Activated CD4-positive, CD25-positive, alpha-beta regulatory T cell treated with anti-CD3 and anti-CD28 coated beads, Interleukin-2, amount 50 U/mL, for 72 hours (primary cell): ENCODE measurements at places on chromosomes 5 and 9.

- no peak for DNase-seq
These were observed 399.3 kb upstream of the CDH9 start for GRCh38 chr5:27437594-27438200.

DNA sequence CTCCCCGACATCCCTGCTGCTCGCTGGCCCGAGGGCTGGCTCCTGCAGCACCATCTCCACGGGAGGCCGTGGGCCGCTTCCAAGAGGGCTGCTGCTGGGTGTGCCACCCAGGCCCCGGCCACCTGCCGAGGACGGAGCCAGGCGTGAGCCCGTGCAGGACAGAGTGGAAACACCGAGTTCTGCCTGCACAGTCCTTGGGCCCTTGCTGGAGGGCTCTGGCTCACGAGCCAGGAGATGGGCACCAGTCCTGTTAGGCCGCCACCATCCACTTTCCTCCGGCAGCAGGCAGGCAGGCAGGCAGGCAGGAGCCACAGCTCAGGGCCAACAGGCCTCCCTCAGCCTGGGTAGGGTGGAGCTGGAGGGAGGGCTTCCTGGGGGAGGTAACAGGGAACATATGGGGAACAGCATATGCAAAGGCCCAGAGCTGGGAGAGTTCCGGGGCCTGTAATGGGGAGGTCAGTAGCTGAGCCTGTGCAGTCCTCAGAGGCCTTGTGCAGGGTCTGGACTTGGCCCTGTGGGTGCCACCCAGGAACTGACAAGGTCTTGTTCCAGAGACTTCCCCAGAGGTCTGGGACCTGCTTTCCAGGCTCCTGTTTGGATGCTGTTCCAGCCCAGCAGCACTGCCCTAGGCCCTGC lies 31.9 kb downstream of the RXRA start:
- no peak for DNase-seq

- no peak for DNase-seq
These were observed 329.6 kb downstream of the ADAMTS6 start for GRCh38 chr5:65152131-65152530.

DNA sequence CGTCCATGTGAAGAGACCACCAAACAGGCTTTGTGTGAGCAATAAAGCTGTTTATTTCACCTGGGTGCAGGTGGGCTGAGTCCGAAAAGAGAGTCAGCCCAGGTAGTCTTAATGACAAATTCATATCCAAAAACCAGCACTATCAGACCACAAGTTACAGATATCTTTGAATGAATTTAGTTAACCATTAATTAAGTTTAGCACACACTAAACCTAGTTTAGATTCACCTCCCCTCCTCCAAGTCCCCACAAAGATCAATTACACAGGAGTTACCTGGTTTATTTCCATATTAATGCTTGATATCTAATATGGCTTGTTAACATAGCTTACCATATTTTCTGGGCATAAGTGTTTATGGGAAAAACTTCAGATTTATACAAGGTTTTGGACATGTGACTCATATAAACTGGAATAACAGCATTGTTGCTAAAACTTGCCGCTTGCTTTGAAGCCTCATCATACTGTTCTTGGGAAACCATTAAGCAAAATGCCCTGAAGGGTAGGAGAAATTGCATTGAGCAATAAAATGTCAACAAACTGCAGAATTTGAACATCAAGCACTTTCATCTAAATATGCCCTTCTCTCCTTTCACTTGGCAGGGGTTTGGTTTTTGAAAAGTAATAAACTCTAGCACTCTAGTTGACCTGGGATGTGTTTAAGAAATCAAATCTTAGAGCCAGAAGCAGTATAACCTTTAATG lies 166.9 kb downstream of the SNCAIP start:
- no peak for DNase-seq

DNA sequence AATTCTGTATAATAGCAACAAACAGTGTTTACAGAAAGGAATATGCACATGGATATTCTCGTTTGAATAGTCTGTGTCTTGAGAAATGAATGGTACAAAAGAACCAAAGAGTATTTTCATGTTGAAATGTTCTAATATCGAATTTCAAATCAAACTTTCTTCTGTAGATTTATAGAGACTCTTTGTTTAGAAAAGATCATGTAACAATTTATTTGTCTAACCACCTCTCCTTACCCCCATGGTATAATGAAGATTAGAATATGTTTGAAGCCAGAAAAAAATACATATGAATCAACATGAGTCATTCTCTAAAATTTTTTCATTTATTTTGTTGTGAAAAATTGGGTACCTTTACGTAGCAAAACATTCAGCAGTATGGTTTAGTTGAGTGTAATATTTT lies 285.6 kb downstream of the PRR16 start:
- no peak for DNase-seq

DNA sequence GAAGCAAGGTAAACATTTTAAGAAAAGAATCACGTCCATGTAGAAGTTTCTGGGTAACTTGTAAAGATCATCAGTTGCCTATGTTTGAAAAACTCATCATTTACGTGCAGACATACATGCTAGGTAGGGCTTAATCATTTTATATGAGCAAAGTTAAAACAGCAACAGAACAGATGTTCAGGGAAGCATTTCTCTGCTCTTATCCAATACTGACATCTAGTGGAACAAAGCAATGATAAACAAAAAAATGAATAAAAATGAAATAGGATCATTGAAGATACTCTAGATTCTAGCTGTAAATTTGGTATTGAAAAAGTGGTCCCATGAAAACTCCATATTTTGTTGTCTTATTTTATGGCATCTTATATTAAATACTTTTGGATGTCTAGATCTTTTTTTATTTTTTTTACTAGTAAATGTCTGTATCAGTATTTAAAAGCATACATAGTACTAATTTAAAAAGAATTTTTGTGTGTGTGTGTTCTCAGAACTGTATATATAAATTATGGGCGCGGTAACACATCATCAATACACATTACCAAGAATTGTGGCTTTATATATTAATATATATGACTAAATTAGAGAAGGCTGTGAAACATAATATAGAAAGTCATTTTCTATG lies 1050.2 kb downstream of the CDH12 start:
- no peak for DNase-seq

- DNase-seq: no peak
These were observed 180.4 kb upstream of the PPP1R26 start for GRCh38 chr9:135299239-135299590.

DNA sequence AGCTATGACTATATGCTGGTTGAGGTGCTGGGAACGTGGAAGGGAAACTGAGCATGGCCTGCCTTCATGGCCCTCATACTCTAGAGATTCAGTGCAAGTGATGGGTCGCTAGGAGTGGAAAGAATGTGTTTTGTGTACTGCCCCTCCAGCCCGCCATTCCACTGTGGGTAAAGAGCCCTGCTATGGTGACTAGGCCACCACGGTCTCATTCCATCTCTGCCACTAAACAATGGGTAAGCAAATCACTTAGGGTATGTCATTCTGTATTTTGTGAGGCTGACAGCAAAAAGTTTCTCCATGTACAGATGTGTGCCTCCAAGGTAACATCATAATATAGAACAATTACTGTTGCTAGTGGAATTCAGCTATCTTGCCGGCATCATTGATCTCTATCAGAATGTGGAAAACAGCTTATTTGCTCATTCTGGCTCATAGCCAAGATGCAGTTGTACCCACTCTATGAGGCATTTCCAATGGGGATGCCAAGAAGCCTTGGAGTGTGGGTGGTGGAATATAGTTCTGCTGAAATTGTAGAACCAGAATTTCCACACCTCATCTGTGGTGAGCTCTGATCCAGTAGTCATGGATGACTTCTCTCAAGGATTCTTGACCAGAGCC lies 12.5 kb downstream of the SMARCA2 start:
- no peak for DNase-seq

- no peak for DNase-seq
These were observed 21.5 kb downstream of the TMC1 start for GRCh38 chr9:72542917-72543316.

DNA sequence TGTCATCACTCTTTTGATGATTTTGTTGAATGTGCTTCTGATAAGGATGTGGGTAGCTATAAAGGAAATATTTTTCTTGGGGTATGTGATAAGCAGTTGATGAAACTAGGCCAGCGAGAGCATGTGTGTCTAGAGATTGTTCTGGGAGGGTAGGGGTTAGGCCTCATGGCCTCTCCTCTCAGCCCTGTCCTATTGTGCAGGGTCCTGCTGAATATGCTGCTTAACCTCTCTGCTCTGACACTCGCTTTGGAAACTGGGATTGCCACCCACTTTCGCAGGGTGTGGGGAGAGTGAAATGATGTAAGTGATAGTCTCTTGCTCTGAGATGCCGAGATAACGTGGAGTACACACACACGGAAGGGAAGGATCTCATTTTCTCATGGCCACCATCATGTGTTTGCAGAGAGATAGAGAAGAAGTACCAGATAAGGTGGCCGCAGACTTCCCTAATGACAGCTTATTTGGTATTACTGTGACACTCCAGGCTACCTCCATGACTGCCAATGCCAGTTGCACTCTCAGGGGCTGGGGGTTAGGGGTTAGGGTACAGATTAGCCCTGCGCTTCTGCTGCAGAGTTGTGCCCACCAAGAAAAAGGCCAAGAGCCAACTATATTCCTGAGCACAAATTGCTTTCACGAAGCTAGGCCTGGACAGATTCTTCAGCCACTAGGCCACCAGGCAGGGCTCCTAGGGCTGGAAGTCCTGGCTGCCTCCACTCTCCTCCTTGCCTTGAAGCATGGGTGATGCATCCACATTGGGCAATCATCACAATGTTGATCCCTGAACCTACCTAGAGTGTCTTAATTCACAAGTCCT lies 25.2 kb upstream of the TNFAIP8 start:
- DNase-seq: no peak

GRCh38 chr9:98881836-98882568 lies 61.7 kb upstream of the COL15A1 start:
- DNase-seq: no peak

GRCh38 chr9:96868709-96869108 lies 14.4 kb upstream of the ZNF782 start:
- no peak for DNase-seq

GRCh38 chr9:4618700-4619099 lies 43.4 kb upstream of the PLPP6 start:
- DNase-seq: no peak

- DNase-seq: no peak
These were observed 257.8 kb upstream of the TUSC1 start for GRCh38 chr9:25936031-25936430.

DNA sequence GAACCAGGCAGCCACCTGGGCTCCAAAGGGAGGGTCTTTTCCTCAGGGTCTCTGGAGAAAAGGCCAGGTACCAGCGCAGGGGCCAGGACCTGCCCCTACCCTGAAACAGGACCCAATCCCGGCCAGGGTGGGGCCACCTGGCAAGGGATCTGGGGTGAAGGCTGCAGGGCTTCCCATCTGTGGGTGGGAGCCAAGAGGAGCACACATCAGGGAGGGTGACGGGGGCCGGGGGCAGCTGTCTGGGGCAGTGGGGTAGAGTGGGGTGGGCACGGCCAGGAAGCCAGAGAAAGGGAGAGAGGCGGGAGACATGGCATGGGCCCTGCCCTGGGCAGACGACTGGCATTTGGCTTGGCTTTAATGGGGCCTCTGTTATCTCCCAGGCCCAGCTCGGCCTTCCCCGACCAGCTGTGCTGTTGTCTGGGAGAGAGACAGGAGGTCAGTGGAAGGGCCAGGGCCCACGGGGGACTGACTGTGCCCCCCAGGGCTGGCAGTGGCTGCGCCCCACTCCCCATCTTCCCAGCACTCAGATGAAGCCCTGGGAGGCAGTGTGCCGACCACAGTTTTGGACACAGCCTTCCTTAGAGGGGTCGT lies 57.2 kb upstream of the RNF130 start:
- DNase-seq: no peak

GRCh38 chr5:134649163-134649835 lies 714 bp downstream of the SEC24A start:
- DNase-seq: no peak

DNA sequence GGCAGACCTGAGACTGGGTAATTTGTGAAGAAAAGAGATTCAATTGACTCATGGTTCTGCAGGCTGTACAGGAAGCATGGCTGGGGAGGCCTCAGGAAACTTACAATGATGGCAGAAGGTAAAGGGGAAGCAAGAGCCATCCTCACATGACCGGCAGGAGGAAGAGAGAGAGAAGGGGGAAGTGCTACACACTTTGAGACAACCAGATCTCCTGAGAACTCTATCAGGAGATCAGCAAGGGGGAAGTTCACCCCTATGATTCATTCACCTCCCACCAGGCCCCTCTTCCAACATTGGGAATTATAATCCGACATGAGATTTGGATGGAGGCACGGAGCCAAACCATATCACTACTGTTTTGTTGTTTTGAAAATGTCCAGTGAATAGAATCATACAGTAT lies 110.2 kb downstream of the DAPK1 start:
- no peak for DNase-seq

GRCh38 chr5:7868427-7868772 lies 431 bp downstream of the FASTKD3 start:
- no peak for DNase-seq

- no peak for DNase-seq
These were observed 1738.8 kb downstream of the EFNA5 start for GRCh38 chr5:105931881-105932421.

DNA sequence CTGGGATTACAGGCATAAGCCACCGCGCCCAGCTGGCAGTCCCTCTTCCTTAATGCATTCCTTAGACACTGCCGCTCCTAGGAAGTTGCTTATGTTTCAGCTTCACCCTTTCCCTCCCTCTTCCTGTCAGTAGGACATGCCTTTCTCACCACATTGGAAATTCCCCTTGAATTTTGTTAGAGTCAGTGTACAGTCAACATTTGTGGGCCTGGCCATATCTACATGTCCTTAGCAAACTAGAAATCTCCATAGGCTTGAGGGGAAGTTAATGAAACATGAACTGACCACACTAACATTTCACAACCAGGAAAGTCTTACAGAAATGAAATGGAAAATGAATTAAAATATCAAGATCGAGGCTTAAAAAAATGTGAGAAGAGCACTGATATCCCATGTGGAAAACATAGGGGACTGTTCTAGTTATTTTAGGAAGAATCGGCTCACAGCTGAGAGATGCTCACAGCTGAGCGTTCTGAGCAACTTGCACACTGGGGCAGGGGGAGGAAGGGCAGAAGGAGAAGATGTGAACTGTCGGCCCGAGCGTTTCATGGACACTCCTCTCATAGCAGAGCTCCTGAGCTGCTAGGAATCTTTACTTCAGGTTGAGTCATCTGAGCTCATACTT lies 21.1 kb upstream of the LVRN start:
- no peak for DNase-seq

DNA sequence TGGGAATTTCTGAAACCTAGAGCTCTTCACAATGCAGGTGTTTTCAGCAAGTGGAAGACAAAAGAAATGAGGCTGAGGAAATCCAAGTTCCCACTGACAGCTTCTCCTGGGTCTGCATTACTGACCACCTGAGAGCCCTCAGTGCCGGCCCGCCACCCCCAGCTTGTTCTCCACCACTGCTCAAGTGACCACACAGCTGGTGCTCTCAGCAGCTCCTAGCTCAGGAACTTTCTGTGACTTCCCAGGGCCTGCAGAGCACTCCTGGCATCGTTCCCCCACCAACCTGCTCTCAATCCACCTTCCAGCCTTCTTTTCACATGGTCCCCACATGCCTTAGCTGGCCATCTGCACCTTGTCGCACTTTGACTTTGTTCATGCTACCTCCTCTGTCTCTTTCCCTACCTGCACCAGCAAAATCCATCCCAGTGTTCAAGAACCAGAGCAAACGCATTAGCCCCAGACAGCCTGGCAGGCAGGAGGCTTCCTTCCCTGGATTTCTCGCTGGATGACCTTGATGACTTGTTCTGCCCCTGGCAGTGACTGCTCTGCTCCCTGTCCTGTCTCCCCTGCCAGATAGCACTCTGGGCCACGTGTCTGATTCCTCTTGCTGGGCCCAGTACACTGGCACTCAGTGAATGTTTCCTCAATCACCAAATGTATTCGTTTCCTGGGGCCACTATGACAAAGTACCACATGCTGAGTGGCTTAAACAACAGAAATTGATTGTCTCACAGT lies 35.1 kb upstream of the NANS start:
- DNase-seq: no peak

GRCh38 chr9:27395484-27395921 lies 98.6 kb upstream of the EQTN start:
- no peak for DNase-seq
